Activated naive CD4-positive, alpha-beta T cell (primary cell): ENCODE measurements at places on chromosomes 1 and 21.

- no peak for DNase-seq
Measured at GRCh38 chr1:104929280-104929679, 1179.6 kb downstream of the AMY1C start.

- DNase-seq, result no peak
Measured at GRCh38 chr21:43893536-43894205, 28.6 kb downstream of the AGPAT3 start.

- DNase-seq, result no peak
Measured at GRCh38 chr1:108653431-108654105, 7.3 kb downstream of the HENMT1 start.

DNA sequence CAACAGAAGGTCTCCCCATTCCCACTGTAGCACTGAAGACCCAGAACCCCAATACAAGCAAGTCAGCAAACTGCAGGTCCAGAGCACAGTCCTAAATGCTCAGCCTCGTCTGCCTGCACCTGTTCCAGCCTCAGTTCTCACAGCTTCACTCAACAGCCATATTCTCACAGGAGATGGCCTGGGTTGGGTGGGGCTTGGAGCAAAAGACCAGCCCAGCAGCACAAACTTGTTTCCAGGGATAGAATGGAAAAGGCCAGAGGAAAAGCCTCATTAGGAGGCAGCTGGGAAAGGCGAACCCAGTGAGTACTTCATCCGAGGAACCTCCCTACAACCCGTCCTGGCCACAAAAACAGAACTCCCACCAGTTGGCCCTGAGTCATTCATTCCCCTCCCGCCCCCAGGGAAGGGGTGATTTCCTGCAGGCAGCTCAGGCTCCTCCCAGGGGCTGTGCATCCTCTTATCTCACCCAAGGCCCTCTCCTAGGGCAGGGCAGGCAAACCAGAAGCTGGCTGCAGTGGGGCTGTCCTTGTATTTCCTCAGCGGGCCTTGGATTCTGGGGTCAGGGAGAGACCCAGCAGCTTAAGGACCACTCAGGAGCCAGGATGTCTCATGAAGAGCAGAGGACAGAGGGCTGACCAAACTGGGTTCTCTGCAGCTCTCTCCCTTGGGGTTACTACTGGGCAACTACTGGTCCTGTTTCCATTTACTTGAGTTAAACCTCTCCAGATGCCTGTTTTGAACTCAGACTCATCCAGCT, 7.4 kb upstream of the MPL start:
- DNase-seq, result no peak

- no peak for DNase-seq
Measured at GRCh38 chr1:26384076-26384475, 11.5 kb upstream of the ZNF683 start.

DNA sequence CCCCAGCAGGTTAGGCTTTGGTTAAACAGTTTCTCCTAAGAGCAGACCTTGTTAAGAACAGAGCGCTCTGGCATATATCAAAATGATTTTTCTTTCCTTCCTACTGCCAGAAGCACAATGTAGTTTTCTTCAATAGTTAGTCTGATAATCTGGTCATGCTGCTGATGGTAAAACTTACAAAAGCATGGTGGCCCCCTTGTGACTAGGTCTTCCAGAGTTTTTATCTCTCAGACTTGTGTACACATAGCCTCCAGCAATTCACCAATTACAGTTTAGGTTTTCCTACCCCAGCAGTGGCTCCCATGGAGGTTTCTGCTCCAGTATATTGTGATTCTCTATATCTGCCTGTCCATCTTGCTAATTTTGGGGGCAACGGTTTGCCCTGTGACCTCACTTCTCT, 73.3 kb upstream of the DPH5 start:
- DNase-seq, result no peak

DNA sequence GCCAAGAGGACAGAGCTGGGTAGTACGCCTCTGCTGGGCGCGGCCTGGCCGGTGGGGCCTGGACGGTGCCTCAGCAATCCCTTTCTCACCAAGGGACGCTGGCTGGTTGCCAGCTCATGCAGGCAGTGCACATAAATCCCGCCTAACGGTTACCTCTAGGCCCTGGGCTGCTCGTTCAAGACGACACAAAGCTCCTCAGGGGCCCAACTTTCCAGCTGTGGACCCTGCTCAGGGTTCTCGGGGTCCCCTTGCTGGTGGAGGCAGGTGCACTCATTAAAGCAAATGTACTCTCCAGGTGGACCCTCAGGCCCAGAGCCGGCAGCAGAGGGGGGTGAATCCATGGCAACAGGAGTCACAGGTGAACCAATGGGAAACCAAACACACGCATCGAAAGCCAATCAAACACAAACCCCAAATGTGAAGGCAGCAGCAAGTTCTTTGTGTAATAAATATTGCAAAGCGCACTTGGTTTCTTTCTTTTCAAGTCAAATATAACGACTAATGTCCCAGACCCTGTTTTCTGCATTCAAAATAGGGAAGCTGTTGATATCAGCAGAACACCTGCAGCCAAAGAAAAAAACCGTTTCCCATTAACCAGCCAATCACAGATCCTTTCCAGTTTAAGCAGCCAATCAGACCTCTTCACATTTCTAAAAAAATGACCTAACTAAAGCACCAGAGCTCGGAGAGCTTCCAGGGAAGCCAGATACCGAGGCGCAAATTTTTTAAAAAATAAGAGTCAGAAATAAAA, 26.1 kb upstream of the CLSTN1 start:
- no peak for DNase-seq

GRCh38 chr1:178066296-178066907, 27.5 kb upstream of the RASAL2 start:
- DNase-seq, result no peak

GRCh38 chr1:76291737-76292136, 217.2 kb downstream of the ST6GALNAC3 start:
- DNase-seq, result no peak

GRCh38 chr1:43722810-43723209, 15.5 kb downstream of the ST3GAL3 start:
- DNase-seq, result no peak

DNA sequence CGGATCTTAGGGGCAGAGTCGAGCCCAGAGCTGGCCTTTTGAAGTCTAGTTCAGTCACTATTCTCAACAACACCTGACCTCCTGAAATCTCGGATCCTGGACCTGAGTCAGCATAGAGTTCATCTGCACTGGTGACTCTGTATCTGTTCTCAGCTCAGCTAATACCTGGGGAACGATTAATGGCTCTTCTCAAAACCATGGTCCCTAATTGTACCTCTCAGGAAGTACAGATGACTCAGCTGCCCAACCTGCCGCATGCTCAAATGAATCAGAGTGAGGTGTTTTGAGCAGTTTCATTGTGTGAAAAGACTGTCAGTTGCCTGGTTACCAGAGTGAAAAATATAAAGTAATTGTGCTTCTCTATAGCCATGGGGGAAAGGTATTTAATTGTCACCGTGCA, 89.2 kb downstream of the SLC35F3 start:
- no peak for DNase-seq

GRCh38 chr1:27868932-27869718, 3.2 kb upstream of the THEMIS2 start:
- DNase-seq, result no peak

DNA sequence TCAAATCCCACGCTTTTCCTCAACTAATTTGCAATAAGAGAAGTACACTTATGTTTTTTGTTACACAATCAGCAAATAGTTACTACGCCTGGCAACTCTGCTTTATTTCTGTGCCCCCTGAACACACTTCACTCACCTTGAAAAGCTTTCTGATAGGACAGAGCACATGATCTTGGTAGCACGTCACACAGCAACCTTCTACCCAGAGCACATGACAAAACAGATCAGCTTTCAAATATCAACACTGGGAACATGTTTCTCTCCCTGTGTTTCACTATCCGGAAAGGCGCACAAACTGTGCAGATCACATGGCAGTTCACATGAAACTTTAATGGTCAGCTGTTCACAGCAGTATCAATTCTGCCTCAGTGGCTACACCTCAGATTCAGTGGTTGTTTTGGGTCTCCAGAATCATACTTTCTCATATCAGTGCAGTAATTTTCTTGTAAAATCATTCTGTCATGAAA, 2.2 kb downstream of the SLC19A2 start:
- no peak for DNase-seq
